ENCODE measurements at places on chromosomes 1 and 21.
A peak's percentile ranks its signal among the peaks of the same experiment; 100 is the strongest.

GRCh38 chr1:34130306-34130705 lies 34.7 kb downstream of the CSMD2 start:
- no peak for DNase-seq

DNA sequence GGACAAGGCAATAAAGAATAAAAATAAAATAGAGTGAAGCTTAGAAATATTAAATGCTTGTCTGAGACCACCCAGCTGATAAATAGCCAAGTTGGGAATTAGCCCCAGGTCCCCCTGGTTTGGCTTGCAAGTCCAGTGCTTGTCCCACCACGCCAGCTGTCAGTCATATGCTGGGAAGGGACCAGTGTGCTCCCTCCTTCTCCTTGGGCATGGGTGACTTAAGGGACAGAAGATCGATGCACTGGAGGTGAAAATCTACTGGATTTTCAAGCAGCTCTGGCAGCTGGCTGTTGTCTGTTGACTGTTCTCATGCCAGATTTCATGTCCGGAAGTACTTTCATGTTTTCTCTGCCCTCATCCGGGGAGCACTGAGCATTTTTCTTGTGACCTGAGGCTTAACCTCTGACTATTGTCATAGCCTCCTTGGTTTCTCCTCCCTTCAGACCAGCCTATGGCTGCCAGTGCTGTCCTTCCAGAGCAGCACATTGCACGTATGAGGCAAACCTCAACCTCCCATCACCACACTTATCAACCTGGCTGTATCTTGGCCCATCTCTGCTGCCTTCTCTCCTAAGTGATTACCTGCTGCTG lies 12.4 kb downstream of the LMOD1 start:
- DNase-seq = no peak

GRCh38 chr1:208616776-208617175 lies 372.6 kb upstream of the PLXNA2 start:
- no peak for DNase-seq

DNA sequence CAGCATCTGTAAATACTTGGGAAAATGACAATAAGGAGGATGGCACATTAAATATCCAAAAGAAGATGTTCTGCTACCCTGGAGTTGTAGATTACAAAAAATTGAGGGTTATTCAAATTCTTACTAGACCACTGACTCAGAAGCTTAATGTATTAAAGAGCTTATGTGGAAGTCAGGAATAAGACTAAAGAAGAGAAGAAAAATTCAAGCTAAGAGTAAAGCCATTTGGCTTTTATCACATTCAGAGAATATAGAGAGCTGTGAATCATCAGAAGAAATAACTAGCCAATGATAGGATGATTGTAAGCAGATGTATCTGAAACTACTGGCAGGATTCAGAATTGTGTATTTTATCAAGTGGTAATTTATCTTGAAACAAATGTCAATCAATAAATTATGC lies 237.0 kb downstream of the TBX15 start:
- no peak for DNase-seq

- DNase-seq = no peak
These were observed 141.1 kb downstream of the TLR5 start for GRCh38 chr1:223001653-223002634.

GRCh38 chr1:213921712-213922111 lies 66.1 kb upstream of the PROX1 start:
- DNase-seq = no peak

DNA sequence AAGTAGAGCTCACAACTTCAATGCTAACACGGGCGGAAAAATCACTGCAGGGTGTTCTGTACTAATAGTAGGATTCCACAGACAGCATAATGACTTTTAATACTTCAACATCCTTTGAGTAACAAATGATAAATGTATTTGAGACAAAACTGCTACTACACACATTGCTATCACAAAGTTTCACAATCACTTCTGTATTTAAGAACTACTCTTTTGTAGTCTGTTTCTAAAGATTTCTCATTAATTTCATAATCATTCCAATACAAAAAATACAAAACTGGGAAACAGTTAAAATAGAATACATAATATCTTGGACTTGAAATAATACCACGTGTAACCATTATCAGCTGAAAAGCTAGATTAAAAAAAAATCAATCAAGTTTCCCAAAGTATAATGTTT lies 2.7 kb downstream of the HMGN1 start:
- DNase-seq = no peak

DNA sequence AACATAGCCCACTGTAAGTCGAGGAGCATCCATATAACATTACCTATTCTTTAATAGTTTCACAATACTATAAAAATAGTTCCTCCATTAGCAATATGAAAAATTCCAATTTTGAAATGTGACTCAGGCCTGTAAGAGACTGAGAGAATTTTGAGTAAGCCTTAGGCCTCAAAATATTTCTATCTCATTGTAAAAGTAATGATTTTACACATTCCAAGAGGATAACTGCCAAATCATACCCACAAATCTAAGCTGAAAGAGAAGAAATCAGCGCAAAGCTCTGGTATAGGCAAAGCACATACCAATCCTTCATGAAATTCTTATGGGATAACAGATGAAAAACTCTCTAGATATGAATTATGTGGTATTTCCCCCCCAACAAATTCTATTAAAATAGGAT lies 144.1 kb downstream of the CDC42BPA start:
- DNase-seq = no peak

GRCh38 chr1:228100822-228101613 lies 2.1 kb downstream of the C1orf35 start:
- DNase-seq = no peak

DNA sequence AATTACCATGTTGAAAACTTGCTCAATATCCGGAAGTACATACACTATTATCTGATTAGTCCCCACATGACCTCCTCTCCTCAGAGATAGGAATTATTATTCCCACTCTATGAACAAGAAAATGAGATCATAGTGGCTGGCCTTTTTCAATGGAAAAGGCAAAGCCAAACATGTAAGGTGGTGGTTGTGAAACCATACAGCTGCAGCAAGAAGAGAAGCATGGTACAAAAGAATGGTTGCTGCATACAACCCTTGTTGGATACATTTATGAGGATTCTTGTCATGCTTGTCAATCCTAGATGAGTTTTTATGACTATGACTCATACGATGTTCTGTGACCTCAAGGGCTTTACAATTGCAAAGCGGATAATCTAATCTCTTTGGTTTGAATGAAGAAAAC lies 514.7 kb downstream of the PLPP3 start:
- DNase-seq = no peak

GRCh38 chr1:160795951-160796383 lies at the start of gene LY9:
Gene LY9 (plus strand): TSS chr1:160796174. CDS start chr1:160796188, 14 bp downstream.
- DNase-seq = peak; percentile 67

DNA sequence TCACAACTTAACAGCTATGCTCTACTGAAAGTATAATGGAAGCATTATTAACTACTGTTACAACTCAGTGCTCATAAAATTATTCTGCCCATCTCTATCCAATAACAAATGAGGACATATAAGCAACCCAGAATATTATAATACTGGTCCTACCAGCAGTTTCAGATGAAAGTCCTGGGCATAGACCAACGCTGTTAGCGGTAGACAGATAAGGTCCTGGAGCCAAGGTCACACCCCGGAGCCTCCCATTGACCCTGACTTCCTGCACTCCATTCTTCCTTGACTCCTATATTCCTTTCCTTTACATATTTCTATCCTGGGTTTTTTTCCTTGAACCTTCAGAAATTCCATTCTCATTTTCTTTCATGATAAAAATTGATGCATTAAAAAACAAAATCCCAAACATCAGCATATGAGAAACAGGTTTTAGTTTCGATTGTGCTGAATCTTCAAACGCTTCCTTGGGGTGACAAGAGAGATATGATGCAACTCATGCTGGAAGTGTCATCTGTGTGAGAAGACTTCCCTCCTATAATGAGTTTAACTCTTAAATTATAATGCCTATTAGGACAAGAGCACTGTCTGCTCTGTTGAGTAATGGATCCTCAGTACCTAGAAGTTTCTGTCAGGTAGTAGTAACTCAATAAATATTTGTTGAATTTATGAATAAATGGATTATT lies 831.1 kb downstream of the LRRIQ3 start:
- DNase-seq = no peak

DNA sequence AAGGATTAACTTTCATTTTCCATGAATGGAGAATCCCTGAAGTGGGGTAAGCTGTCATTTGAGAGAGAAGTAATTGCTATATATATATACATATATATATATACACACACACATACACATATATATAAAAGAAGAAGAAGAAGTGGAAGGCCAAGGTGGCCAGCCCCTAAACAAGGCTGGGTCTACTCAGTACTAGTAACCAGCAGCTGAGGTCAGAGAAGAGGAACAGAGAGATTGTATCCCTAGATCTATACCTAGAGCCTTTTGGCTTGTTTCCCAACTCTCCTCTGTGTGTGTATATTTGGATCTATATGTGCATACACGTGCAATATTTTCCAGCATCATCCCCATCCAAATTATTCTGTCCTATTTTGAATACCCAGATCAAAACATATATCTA lies 5.2 kb downstream of the TNFSF4 start:
- DNase-seq = no peak

DNA sequence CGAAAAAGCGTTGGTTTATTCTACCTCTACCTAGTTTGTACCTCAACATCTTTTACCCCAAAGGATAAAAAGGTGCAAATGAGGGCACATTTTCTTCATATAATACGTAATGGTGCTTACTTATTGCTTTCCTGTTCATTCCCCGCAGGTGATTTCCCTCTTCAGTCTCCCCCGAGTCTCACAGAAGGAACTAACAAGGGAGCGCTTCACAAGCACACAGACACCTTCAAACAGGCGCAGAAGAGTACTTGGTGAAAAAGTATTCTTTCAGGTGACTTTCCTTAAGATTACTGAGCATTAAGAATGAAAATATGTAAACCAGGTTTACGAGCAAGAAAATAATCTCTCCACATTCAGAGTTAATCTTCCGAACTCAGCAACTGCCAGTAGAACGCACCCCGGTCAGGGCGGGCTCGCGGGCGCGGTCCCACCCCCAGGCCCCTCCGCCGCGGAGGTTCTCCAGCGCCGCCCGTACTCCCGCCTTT lies 511 bp upstream of the RABGAP1L start:
- no peak for DNase-seq

- DNase-seq = no peak
These were observed 33.9 kb upstream of the OPRD1 start for GRCh38 chr1:28778021-28778420.

DNA sequence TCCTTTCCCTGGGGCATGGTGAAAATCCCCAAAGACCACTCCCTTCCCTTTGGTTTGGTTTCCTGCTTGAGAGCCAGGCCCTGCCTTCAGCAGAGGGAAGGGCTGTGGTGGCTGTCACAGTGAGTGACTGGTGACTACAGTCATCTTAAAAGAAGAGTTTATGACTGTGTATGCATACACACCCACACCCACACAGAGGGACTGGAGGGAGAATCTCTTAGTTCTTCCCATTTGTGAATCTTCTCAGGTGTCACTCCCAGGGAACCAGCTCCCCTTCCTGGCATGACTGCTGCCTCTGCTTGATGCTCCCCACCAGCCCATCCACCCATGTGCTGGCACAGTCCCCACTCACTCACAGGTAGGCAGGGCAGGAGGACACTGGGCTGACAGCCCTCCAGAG lies 3.9 kb upstream of the KCNA2 start:
- no peak for DNase-seq

DNA sequence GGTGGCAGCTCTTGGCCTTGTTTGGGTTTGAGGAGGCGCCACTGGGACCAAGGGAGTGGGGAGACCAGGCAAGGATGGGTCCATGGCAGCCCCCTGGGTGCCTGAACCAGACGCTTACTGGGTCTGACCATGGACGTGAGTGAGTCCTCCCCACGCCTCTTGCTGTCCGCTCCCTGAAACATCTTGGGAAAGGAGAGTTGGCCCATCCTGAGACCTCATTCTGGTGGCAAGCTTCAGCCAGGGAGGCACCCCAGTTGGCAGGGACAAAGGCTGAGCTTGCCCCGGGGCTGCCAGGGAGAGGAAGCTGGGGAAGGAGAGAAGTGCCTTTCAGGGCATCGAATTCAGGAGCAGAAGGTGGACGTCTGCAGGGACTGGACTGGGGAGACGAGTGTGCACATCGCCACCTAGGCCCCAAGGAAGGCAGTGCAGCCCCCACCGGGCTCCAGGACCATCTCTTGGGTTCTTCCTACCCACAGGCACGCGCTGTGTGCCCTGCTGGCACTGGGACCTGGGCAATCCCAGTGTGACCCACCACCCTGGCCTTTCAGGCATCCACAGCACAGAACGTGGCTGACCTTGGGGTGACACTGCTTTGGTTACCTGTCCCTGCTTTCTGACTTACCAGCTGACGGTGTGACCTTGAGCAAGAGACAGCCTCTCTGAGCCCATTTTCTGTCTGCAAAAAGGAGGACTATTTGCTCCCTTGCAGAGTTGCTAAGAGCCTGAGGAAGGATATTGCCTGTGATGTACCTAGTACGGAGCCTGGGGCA lies 132.9 kb upstream of the WNT4 start:
- no peak for DNase-seq

DNA sequence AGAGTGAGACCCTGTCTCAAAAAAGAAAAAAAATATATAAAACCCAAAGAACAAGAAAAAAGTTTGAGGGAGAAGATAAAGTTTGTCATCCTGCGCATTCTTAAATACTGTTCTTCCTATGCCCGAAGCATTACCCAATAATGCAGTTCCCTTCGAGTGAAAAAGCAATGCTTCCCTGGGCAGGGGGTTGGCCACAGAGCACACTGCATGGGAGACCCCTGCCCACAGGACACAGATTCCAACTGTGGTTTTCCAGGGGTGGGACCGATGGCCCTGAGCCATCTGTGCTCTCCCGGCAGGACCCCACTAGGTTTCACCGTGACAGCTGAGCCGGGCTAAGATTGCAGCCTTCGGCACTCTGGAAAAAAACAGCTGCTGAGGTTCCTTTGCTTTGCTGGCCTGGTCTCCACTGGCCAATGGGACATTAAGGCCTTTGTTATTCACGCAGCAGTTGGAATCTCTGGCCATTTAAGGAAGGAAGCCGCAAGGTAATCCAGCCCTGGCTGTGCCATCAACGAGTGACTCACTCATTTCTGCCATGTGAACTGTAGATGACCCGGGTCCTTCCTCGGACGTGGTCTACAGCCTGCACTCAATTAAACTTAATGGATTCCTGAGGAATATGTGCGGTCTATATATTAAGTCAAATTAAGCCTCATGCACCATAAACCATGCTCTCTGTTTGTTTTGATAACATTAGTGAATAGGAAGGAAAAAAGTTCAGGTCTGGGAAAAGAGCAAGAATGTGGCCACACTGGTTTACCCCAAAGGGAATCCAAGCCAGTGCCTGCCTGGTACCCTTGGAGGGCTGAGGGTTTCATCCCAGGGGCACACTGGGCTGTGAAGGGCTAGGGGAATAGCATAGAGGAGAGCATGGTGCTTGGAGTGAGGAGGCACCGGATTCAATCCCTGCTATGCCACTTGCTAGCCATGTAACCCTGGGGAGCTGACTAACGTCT lies 163.2 kb downstream of the ZBTB18 start:
- no peak for DNase-seq

DNA sequence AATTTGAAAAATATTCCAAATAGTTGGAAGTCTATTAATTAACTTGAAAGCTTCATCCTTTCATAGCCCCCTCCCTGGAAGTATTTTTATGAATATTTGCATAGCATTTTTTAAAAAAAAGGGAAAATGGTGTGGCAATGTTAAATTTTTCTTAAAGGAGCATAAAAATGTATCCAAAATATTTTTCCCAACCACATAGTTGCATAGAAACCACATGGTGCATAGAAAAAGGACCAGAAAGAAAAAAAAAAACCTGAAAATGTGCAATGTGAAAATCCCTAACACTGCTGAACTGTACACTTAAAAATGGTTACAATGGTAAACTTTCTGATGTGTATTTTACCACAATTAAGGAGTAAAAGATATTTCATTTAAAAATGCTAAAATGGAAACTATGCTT lies 8.0 kb downstream of the C1orf167 start:
- no peak for DNase-seq

Measured in CD4-positive, alpha-beta T cell (primary cell).